ENCODE measurements at places on chromosomes 2 and 18.

- no peak for DNase-seq
These were observed 26.6 kb upstream of the DLX1 start for GRCh38 chr2:172058660-172059059.

DNA sequence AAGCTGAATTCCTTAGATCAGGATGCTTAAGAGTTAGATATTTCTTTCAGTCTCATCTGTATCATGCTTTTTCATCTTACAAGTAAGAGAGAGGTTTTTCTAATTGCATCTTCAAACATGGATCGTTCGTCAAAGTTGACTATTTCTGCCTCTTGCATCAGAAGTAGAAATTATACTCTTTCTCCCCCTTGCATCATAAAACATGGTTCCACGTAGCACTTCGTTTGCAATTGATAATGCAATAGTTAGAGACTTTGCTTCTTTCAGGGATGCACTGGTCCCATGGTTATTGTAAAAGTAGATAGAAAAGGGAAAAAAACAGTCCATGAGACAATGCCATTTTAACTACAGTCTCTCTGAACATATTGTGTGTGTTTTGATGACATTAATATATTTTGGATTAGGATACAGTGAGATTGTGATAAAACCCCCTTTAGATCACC is 75.1 kb upstream of the PARD3B start:
- peak; percentile 57 for DNase-seq

GRCh38 chr2:47535996-47536395 is 133.0 kb downstream of the MSH2 start:
- peak; percentile 31 for DNase-seq

GRCh38 chr2:8553643-8554042 is 128.2 kb upstream of the ID2 start:
- DNase-seq = no peak

All from fibroblast of the aortic adventitia (primary cell).